ENCODE measurements at places on chromosomes 2 and 18. TPM values are rescaled to one million over a fixed set of nuclear protein-coding genes. Genes with fewer than 3 reads are reported as not detected.

- DNase-seq, result no peak
Observed at GRCh38 chr18:41966943-41967342, 11.9 kb downstream of the PIK3C3 start.

The TNS1 gene
- total RNA-seq, result 92.3 TPM

The COBLL1 gene
- 25.9 TPM for total RNA-seq

DNA sequence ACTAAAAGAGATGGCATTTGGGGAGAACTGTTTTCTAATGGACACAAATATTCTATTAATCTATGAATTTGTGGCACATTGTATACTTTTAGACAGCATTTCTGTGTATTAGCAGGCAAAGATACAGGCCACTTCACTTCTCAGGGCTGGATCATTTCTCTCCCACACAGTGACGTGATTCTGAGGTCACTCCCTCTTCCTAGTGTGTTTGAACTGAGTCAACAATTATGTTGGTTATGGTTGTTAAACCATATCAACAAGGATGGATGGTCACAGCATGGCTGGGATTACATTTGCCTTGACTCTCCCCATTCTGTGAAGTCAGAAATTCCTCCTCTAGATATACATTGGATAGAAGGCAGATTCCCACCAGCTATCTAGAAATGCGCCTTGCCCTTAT, 11.6 kb downstream of the NOSTRIN start:
- no peak for DNase-seq

DNA sequence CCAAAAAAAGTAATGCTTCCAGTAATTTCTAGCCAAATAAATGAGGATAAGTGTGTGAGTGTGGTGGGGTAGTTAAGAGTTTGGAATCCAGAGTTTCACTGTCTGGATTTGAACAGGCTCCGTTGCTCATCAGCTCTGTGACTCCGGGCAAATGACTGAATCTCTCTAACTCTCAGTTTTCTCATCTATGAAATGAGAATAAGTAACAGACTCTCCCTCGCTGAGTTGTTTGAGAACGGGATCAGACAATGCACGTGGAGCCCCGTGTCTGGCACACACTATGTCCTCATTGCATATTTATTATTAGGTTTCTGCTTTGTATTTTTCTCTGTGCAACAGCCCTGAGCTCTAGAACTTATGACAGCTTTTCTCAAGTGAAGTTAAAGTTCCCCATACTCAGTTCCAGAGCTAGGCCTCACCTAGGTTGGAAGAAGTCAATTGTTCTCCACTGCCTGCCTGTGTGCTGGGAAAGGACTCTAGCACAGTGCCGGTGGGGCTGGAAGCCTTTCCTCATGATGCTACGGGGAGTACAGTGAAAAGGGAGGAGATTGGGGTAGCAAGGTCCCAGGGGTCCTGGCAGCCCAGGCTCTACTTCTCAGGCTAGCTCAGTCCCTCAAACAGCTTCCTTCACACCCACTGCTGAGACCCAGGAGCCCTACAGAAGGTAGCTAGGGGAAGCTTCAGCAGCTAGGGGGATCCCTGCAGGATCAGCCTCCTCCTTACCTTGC, 1.7 kb upstream of the ICOS start:
- no peak for DNase-seq

The SLC40A1 gene
- 265 TPM for total RNA-seq

DNA sequence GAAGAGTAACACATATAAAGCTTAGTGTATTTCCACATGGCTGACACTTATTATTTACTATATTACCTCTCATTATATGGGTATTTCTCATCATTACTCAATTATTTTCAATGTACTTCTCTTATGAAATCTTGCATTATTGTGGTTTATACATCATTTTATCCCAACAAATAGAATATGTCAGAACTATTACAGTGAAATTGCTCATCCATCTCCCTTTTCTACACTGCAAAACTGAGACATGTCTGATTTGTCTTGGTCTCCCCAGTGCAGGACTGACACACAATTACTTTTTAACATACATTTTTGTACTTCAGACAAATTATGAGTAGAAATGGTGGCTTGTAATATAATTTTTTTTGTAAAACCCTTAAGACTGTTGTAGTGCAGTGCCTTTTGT, 600.9 kb downstream of the PLCL1 start:
- no peak for DNase-seq

- DNase-seq, result no peak
Observed at GRCh38 chr2:58497168-58497567, 256.0 kb upstream of the FANCL start.

The CD207 gene
- total RNA-seq, result 5.3 TPM

DNA sequence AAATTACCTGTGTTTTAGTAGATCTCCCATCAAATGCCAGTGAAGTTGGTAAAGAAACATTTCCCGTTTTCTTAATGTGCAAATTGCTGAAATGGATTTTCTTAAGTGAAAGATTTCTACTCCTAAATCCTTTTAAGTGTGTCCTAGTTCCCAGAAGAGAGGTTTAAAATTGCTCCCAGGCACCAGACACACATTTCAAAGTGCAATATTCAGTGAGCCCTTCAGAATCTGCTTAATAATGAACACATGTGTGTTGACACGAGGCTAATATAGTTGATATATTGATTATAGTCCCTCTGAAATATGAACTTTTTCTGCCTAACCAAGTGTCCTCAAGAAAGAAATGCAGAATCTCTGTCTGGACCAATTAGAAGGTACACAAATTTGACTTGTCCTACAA, 861.7 kb upstream of the CNTNAP5 start:
- no peak for DNase-seq

The KCTD18 gene
- 14.0 TPM for total RNA-seq

The CPS1 gene
- 4.7 TPM for total RNA-seq

The NBAS gene
- total RNA-seq, result 69.3 TPM

The UGT1A8 gene
- total RNA-seq, result not detected

DNA sequence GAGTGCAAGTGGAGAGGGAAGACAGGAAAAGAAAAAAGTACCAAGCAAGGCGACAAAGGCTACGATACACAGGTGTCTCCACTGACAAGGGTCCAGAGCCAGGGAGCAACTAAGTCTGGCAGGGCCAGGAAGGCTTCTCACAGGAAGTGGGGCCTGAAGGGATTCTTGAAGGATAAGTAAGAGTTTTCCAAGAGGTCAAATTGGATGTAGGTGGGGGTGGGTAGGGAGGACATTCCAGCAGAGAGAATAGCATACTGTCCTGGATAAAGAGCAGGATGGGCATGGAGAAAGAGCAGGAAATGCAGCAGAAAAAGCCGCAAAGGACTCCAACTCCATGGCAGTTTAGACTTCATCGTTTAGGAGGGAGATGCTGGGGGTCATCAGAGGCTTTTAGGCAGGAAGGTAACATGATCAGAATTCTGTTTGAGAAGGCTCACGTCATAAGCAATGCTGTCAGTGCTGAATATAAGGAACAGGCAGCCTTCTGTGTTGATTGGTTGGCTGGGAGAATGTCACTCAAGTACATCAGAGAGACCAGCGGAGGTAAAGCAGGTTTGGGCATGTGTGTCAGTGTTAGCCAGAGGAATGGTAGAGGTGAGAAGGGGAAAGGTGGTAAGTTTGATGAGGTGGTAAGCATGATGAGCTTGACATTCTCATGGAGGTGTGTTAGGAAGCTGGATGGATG, 35.1 kb downstream of the ARHGAP25 start:
- no peak for DNase-seq

DNA sequence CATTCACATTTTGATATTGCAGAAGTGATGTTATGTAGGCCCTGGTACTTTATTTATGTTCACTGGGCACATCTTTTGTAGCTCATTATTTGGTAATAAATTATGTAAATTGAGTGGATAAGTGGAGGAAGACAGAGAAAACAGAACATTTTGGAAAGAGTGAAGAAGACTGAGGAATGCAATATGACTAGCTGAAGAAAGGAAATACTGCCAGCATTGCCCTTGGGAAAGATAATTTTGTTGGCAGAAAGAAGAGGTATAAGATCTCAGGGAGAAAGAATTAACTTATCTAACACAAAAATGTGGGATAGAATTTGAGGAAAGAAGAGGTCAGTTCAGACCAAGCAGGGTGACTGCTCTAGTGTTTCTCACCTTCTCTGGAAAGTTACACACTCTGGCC, 118.8 kb downstream of the TTC27 start:
- peak; percentile 76 for DNase-seq

The PAIP2B gene
- 14.3 TPM for total RNA-seq

The UGT1A6 gene
- total RNA-seq, result 3.0 TPM

DNA sequence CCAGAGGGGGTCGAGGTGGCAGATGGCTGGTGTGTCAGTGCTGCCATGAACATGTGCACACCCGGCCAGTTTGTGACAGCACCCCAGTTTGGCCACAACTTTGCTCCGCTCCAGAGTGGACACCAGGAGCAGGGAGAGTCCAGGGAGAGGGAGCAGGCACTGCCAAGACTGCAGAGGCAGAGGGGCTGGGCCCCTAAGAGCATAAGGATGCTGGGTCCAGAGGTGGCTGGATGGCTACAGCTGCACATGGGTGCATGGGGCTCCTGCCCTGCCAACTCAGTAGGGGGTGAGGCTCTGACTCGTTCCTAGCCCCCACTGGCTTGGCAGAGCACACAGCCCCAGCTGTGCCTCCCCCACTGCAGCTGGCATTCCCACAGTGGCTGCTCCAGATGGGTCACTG, 999.2 kb upstream of the CRIM1 start:
- no peak for DNase-seq

DNA sequence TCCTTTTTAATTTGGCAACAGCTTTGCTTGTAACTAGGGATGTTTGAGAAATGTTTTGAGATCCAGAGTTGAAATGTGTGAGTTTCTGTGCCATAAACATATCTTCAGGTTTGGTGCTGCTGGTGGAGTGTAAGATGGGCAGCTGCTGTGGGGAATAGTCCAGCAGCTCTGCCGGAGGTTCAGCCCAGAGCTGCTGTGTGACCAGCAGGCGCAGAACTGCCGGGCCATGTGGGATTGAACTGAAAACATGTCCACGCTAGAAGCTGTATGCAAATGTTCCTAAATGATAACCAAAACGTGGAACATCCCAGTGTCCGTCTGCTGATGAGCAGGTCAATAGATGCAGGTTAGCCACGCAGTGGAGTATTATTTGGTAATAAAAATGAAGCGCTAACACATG, 99.6 kb downstream of the DGKD start:
- DNase-seq, result no peak
